ENCODE measurements at places on chromosomes 7 and 10.
A peak's percentile ranks its signal among the peaks of the same experiment; 100 is the strongest.

DNA sequence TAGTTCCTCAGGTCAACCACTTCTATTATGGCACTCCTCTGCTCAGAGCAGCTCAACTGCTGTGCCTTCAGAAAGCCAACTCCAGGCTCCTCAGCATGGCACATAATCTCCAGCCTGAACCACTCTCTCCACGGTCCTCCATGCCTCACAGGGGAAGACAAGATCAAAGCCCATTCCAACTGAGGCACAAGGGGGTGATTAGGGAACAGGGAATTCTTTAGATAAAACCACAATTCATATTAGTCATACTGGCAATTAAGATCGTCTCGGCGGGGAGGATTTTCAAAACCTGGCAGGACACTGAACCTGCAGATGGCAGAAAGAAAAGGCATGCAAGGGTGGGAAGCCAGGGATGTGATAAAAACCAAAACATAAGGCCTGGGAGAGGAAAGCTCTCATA lies 361.6 kb downstream of the FGFR2 start:
- DNase-seq = no peak

- DNase-seq = no peak
Measured at GRCh38 chr7:106003525-106004064, 40.5 kb downstream of the CDHR3 start.

- no peak for DNase-seq
Measured at GRCh38 chr10:51748959-51749358, 49.6 kb upstream of the CSTF2T start.

GRCh38 chr10:58993480-58994221 lies 182.8 kb upstream of the PHYHIPL start:
- DNase-seq = no peak

- no peak for DNase-seq
Measured at GRCh38 chr10:101131962-101132635, 999 bp downstream of the TLX1 start.

GRCh38 chr10:90204956-90205314 lies 503.5 kb downstream of the KIF20B start:
- no peak for DNase-seq

DNA sequence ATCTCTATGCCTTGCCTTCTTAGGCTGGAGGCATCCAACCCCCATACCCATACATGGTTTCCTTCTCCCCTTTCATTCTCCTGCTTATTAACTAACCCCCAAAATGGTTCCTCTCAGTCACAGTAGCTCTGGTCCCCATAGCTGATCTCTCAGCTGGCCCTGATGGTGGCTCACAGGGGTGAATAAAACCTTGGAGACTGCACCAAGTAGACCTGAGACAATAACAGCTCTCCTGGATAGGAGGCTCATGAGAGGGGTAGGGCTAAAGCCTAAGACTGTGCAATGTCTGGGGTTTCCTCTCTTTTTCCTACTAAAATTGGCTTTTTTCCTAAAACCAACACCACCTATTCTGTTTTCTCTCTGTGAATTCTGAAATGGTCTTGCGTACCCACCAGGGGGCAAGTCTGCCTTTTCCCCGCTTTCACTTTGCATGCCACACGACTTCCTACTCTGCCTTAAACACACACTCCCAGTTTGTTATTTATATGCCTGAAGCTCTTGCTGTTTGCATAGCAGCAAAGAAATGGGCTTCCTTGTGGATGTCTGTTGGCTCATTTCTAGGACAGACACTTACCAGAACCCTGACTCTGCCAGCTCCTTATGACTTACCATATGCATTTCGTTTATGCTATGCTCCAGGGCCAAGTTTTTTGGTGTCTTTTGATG lies 18.4 kb upstream of the PON1 start:
- DNase-seq = no peak

GRCh38 chr7:83040484-83040883 lies 122.2 kb downstream of the PCLO start:
- DNase-seq = no peak

DNA sequence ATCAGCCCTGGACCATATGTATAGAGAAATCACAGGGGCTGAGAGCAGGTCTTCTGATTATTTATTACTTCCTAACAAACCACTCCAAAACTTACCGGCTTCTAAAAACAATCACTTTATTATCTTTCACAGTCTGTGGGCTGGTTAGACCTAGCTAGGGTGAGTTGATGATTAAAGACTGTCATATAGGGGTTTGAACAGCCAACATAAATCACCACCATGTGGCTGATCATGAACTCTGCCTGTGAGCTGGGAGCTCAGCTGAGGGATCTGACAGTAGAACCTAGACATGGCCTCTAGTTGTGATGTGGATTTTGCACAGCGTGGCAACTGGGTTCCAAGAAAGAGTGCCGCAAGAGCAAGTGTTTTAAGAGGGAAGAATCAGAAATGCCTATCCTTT lies 305.4 kb downstream of the CSTF2T start:
- DNase-seq = no peak

- DNase-seq = no peak
Measured at GRCh38 chr10:5527332-5528200, 2.8 kb downstream of the CALML3 start.

DNA sequence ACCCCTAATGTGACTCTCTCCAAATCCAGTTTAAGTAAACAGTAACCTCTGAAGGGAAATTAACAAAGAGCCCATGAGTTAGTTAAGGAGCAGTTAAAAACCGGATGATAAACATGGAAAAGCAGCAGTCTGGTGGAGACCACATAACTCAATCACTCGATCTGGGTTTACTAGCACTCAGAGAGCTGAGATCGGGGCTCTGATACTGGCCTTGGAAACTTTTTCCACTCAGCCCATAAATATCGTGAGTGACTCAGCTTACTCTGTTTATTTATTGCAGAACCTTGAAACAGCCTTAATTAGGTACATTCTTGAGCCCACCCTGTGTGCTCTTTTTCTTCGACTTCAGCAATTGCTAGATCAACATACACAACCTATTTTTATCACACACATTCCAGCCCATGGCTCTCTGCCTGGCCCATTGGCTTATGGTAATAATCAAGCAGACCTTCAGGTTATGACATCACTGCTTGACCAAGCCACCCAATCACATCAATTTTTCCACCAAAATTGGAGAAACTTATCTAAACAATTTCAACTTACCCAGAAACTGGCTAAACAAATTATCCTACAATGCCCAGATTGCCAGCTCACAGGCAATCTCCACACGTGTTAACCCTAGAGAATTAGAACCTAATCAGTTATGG lies 82.2 kb upstream of the GPR22 start:
- no peak for DNase-seq

DNA sequence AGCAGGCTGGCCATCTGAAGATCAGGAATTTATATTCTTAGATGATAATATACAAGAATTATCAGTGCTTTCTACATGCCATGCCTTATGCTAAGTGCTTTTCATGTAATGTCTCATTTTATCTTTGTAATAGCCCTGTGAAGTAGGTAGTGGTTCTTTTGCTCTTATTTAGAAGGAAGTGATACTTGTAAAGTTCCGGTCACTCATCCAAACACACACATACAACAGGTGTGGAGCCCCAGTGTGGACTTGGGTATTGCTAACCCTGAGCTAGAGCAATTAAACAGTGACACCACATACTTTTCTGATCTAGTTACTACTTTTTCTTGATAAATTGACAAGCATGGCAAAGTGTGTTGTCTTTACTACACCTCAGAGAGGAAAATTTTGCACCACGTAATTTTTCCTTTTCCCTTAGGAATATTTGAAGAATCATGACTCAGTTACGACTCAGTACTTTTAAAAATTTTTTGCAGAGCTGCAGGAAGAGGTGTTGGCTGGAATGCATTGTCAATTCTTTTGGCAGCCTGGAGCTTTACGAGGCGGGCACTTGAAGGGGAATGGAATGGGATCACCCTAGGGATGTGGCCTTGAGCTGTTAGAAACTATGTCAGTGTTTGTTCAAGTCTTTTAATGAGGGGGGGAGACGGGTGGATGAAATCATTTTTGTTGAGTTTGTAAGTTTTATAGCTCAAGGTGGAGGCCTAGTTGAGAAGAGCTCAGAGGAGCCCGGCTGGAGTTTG lies 212.5 kb upstream of the CELF2 start:
- no peak for DNase-seq

DNA sequence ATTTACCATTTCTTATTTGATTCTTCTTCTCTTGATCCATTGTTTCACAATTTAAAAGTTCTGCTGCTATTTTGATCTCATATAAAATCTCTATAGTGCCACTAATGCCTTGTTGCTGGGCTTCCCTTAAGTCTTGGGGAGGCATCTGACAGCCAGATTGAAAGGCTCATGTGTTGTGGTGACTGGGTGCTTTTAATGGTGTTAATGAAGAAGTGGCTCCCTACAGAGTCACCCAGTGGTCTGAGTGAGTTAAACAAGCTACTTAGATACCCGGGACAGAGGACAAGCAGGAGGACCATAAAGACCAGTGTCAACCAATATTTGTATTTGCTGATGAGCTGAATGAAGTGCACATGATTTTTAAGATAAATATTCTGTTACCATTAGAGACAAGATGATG lies 176.4 kb upstream of the HABP2 start:
- no peak for DNase-seq

- no peak for DNase-seq
Measured at GRCh38 chr7:101243646-101244374, 1.1 kb downstream of the FIS1 start.

- no peak for DNase-seq
Measured at GRCh38 chr7:11753433-11753832, 78.6 kb downstream of the THSD7A start.

DNA sequence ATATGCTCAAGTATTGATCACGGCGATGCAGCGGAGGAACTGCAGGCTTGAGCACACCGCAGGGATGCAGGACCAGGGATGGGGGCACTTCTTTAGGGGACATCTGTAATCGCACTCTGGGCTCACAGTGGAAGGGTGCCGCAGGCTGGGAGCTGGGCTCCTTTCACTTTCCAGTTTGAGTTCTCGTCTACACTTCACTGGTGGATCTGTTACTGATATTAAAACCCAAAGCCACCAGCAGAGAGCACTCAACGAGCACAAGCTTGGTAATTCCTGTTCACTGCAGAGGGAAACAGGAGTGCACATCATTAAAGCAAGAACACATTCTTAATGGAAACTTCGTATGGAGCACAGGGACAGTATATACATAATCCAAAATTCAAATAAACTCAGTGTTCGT lies 91.3 kb downstream of the PARD3 start:
- no peak for DNase-seq

GRCh38 chr7:98831641-98832221 lies 38.1 kb downstream of the TMEM130 start:
- DNase-seq = peak; percentile 17

DNA sequence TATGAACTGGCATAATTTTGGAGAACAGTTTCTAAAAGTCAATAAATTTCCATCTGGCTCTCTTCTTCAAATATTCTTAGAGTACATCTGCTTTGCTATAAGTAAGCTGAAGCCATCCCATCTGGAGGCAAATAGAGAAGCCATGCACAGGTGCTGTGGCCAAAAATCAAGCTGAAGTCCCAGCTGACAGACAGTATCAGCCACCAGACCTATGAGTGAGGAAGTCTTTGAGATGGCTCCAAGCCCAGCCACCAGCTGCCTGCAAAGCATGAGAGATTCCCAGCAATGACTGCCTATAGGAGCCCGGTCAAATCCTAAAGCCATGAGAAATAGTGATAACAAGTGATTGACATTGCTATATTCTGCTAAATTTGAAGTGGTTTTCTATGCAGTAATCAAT lies 21.7 kb upstream of the PRSS58 start:
- DNase-seq = no peak

- DNase-seq = no peak
Measured at GRCh38 chr10:44696496-44696895, 214.6 kb upstream of the TMEM72 start.

DNA sequence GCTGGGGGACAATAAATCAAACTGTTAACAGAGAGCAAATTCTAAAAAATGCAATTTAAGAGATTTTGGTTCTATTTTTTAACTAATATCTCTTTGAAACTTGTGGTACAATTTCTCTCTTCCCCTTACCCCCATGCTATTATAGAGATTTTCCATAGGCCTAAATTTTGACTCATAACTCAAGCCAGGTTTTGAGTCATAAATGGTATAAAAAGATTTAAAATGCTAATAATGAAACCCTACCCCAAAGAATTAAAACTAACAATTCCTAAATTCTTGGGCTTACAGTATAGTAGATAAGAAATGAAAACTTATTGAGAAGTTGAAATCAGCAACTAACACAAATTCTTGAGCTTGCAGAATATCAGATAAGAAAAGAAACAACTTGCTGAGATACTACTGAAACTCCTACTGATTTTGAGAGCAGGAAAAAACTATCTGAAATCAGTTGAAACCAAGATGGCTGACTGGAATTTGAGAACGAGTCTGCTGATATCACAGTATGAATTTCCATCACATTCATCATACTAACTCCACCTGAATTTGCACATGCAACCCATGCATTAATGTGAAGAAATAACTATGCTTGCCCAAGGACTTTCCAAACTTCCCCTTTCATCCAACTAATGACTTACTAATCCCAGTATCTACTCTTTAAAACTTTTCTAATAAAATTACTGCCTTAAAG lies 36.3 kb downstream of the POT1 start:
- DNase-seq = no peak

Measured in activated CD4-positive, alpha-beta T cell treated with anti-CD3 and anti-CD28 coated beads, Interleukin-2, amount 50 U/mL, for 24 hours (primary cell).